ENCODE measurements at places on chromosomes 6 and 20.

GRCh38 chr6:114523508-114523907 lies 180.7 kb upstream of the HS3ST5 start:
- DNase-seq, result no peak

DNA sequence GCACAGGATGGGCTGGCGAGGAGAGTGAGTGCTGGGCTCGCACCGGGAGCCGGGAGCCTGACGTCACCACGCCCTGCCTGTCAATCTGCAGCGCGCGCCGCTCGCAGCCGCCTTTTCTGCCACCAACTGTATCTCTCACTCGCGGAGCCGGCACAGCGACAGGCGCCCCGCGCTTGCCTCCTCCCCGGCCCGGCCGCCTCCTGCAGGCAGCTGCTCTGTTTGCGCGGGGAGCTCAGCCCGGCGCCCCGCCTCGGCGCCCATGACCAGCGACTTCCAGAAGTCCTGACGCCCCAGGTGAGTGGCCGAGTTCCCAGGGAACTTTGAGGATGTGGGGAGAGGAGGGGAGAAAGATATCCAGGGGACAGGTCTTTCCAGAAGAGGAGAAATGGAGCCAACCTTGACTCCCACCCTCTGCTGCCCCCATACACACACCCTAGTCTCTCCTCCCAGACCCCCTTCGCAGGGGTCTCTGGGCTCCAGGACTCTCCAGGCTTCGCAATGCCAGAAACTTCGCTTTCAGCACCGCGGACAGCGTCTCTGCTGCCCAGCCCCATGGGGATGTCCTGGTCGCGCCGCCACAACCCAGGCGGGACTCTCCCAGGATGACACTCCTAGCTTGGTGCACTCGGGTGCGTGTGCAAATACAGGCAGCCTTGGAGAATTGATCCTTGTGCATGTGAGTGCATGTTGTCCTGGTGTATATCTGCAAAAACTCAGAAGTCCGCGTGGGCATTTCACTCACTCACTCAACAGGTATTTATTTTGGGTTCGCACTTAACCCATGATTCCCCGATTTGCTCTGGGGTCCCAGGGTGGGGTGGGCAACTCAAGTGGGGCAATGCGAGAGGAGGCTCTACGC lies at the start of gene GPR6:
TSS of gene GPR6 (plus strand) at position 138 of the 859 bp plus-strand sequence. CDS start 802 bp downstream, outside the sequence.
- DNase-seq, result peak; percentile 36

DNA sequence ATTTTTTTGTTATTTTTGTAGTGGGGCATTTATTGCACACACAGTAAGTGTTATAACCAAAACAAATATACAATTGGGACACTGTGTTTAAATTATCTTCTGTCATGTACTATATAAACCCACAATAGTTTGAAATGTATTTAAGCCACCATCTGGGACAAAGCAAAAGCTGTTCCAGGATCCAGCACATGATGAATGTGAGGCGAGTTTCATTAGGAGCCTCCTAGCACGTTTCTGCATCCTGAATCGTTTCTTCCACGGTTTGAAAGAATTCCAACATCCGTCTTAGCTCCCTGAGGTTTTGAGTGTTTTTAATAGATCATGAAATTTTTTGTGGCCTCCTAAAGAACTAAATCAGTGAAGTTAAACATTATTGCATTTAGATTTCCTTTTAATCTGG lies 65.8 kb downstream of the EYA4 start:
- DNase-seq, result no peak

DNA sequence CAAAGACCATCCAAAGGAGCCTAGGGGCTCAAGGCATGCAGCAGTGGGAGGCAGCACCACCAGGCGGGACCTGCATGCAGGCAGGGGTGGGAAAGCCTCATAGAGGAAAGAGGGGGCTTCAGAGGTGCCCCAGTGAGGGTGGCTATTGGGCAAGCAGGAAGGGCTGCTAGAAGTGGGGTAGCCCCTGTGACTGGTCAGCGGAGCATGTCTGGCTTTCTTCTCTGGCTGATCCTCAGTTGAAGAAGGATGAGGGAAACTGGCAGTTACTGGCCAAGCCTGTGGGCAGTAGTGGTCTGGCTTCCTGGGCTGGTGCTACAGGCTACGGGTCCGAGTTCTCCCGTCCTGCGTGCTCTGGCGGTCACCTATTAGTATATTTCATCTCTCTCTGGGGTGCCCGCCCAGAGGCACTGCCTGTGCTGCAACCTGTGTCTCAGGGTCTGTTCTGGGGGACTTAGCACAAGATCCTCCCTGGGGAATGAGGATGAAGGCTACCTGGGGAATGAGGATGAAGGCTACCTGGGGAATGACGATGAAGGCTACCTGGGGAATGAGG lies 35.9 kb upstream of the CST7 start:
- no peak for DNase-seq

DNA sequence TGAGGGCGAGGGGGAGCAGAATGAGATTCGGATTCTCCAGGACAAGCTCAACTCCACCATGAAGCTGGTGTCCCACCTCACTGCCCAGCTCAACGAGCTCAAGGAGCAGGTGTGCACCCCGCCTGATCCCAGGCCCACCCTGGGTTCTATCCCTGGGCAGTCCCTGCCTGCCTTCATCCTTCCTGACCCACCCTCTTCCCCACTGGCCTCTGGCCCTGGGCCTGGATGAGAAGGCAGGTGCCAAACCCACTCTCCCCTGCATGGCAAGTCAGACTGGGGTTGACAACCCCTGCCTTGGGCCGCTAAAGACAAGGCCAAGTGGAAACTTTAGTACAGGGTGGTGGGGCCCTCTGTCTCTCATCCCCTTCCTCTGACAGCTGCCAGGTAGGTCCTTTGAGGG lies 16.5 kb downstream of the UQCC2 start:
- DNase-seq, result no peak

DNA sequence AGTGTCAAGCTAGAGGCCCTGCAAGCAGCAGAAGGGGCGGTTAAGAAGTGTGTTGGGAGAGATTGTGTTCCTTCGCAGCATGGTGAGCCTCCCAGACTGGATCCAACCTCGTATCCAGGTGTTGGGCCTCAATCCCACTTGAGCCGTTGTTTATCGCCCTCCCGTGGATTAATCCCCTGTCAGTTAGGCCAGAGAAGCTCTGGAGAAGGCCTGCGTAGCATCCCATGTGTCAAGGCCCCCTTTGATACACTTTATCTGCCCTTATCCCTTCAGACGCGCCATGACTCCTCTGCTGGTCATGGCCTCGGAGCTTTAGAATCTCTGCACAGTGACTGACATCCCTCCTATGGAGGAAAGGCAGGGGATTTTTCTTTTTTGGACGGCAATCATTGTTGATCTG lies 181.0 kb downstream of the ZFP64 start:
- no peak for DNase-seq

Measured in brain microvascular endothelial cell (primary cell).